ENCODE measurements at places on chromosomes 4 and X.

- no peak for DNase-seq
Measured at GRCh38 chr4:55363691-55364351, 17.8 kb downstream of the SRD5A3 start.

DNA sequence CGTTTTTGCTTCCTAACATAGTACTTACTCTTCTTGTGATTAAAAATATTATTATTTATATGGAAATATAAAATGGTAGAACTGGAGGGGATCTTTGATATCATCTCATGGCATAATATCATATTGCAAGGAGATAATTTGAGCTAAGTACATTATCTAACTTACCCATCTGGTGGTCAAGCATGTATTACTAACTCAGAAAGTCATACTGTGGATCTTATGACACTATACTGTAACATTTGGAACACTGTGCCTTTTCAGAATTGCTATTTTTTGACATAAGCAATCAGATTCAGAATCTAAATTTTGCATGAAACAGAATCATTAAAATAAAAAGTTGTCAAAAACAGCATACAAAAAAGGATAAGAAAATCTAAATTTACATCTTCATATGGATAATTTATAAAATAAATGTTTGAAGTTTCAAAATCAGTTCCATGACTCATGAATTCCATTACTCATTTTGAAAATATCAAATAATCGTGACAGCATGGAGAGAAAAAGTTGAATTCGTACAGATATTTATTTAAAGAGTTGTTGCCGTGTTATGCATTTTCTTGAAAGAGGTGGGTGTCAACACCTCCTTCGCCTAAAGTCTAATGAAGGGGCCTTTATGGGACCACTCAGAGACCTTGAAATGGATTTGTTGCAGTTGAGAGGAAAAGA, 928.1 kb downstream of the PDHA2 start:
- no peak for DNase-seq

DNA sequence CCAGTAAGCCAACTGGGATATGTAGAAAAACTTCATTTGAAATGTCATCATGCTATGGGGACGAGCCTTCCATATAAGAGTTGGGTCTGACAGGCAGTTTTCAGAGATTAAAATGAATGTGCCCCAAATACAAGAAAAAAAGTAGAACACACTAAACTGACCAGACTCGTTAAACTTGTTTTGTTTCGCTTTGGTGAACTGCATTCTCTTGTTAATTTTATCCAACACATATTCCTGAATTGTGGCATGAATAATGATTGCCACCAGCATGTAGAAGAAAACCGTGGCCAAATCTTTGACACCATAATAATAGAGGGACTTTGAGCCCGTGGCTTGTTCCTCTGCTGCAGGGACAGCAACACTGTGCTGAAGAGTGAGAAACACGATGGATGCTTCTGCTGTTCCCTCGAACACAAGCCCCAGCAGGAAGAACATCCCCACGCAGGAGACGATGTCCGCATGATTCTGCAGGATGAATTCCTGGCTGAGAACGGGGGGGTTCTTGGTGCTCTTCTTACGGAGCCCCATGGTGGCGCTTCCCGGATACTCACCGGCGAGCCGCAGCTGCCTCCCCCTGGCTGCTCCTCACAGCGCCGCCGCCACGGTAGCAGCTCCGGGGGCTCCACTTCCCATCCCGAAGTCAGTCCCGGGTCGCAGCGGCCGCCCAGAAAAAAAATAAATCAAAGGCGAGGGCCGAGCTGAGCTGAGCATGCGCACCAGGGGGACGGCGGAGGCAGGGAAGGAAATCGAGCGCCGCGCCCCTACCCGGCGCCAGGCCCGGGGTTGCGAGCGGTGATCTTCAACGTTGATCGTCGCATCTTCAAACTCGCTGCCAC, at the start of gene TRAM1L1:
TRAM1L1 (minus strand) TSS at position 711 of the 836 bp plus-strand sequence; CDS start at position 528, 183 bp downstream.
- DNase-seq = no peak

DNA sequence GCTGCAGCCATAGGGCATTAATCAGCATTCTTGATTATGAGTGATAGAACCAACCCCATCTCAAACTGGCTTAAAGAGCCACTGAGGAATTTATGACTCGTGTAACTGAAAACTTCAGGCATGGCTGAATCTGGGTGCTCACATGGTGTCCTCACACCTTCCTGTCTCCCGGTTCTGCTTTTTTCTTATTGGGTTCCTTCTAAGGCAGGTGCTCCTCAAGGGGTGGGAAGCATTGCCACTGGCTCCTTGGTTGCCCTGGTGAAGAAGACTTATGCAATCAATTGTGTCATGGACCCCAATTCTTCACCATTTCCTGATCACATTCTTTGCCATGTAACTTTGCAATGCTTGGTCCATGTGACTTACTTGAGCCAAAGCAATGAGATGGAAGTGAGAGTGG, 4.3 kb upstream of the ZCCHC4 start:
- no peak for DNase-seq

DNA sequence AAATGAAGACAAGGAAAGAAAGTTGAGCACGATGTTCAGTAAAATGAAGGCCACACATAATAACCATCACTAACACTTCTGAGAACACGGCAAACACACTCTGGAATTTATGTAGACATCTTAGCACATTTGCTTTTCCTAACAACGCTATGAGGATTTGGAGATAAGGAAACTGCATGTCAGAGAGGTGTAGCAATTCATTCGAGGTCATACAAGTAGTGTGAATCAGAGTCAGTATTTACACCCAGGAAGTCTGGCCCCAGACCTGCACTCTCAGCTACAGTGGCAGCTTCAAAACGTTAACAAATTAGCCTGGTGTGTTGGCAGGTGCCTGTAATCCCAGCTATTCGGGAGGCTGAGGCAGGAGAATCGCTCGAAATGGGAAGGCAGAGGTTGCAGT, 253.4 kb downstream of the PDGFC start:
- no peak for DNase-seq

DNA sequence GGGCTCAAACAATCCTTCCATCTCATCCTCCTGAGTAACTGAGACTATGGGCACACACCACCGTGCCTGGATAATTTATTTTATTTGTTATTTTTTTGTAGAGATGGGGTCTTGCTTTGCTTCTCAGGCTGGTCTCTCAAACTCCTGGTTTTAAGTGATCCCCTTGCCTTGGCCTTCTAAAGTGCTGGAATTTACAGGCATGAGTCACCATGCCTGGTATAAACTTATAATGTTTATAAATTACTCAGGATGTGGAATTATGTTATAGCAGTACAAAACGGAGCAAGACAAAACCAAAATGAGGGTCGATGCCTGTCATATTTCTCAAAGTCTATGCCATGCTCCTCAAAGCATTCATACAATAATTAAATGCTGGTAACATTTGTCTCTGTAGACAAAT, 29.8 kb upstream of the TEX13C start:
- DNase-seq = no peak

DNA sequence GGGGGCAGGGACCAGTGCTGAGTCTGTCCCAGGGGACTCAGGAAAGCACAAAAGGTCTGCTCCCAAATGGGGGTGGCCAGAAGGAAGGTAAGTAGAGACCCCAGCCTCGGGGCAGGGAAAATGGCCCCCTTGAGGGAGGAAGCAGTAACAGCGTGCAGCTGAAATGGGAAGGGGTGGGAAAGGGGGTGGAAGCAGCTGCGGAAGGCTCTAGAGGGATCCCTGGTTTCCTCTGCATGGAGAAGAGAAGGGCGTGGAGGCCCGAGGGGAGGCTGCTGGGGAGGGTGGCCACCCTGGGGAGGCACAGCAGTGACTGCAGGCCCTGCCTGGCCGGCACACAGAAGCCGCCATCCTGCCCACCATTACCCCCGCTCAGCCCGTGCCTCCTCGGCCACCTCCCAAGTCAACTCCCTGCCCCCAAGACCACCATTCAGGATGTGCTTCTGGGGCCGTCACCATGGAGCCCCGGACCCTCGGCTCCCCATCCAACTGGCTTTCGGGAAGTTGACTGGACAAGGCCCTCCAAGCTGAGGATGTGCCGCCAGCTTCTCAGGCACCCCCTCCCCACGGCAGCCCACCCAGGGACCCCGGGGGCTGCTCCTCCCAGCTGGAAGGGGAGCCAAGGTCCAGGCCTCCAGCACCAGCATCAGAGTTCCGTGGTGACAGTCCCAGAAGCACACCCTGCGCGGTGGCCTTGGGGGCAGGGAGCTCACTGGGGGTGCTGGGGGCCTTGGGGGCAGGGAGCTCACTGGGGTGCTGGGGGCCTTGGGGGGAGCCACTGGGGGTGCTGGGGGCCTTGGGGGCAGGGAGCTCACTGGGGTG, 23.6 kb downstream of the CFAP99 start:
- no peak for DNase-seq

- no peak for DNase-seq
Measured at GRCh38 chrX:100341142-100341510, 68.9 kb downstream of the PCDH19 start.

- no peak for DNase-seq
Measured at GRCh38 chr4:143742834-143743233, 42.4 kb upstream of the FREM3 start.

GRCh38 chr4:111434586-111434985, 710.7 kb upstream of the FAM241A start:
- DNase-seq = no peak

DNA sequence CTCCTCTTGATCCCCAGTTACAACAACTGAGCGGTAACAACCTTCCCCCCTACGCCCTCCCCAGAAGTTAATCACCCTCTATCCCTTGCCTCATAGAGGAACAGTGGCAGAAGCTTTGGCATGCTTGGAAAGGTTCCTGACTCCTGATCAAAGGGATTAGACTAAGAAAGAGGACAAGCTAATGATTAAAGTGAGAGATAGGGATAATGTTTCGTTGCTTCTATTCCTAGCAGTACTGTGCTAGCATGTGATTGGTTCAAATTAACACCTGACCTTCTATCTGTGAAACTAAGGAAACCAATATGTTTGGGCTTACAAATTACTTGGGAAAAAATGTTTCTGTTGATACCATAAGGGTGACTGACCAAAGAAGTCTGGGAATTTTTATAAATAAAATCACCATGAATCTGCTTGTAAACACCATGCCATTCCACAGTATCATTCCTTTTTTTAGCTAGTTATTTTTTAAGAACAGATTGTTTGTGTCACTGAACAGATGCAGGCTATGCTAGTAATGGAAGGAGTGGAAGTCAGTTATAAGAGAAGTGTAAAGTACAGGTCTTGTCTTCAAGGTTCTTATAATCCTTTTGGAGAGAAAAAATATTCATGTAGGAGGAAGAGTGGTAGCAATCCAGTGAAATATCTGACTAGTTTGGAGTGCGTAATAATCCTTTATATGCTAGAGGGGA, 11.3 kb upstream of the ATP1B4 start:
- DNase-seq = no peak

DNA sequence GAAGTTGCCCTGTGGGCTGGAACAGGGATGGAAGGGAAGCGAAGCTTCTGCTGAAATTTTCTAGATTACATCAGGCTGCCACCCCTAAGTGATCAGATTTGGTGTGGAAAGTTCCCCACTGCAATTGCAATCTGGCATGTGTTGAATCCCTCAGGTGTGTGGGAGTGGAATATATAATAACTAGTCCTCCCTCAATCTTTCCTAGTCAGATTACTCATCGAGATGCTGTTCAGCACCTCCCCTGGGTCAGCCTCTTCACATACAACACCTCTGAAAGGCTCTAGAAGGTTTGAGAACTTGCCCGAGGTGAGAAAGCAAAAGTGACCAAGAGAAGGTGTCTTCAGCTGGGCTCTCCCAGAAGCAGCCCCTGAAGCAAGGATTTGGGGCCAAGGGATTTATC, 336.8 kb downstream of the BCOR start:
- no peak for DNase-seq

GRCh38 chr4:47882228-47882627, 32.2 kb downstream of the NFXL1 start:
- no peak for DNase-seq

- DNase-seq = no peak
Measured at GRCh38 chrX:19725641-19726040, 161.8 kb downstream of the SH3KBP1 start.

GRCh38 chrX:150456941-150457340, 93.8 kb downstream of the MAMLD1 start:
- no peak for DNase-seq

- DNase-seq = no peak
Measured at GRCh38 chrX:63349307-63349706, 1.8 kb downstream of the SPIN4 start.

- no peak for DNase-seq
Measured at GRCh38 chr4:121794505-121795188, 6.5 kb upstream of the EXOSC9 start.

GRCh38 chr4:137638934-137639333, 106.6 kb upstream of the PCDH18 start:
- DNase-seq = no peak

GRCh38 chr4:102687373-102687981, 73.3 kb downstream of the MANBA start:
- DNase-seq = no peak

GRCh38 chrX:11412715-11413623, 119.8 kb downstream of the AMELX start:
- DNase-seq = no peak
